DMS79 (cell line): ENCODE measurements at places on chromosomes 1 and 21.

DNA sequence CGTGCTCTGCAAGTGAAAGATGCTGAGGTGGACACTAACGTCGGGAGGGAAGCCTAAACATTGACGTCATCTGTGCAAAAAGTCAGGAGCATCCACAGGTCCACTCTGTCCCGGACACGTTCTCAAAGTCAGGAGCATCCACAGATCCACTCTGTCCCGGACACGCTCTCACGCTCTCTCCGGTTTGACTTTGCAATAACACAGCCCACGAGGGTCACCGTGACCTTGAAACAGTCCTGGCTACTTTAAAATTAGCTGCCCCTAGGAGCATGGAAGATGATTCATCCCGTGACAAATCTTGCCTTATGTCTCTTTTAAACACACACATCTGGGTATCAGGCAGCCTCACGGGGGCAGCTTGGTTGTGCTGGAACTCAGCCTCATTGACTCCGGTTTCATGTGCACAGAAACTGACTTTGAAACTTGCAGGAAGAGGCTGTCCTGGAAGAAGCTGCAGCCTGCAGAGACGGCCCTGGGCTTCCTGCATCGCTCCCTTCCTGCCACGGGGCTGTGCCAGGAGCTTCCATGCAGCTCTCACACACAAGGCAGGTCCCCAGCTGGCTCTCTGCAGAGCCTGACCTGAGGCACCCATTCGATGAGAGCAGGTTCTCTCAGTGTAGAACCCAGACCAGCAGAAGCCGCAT lies 18.1 kb upstream of the COL18A1 start:
- DNase-seq = no peak

DNA sequence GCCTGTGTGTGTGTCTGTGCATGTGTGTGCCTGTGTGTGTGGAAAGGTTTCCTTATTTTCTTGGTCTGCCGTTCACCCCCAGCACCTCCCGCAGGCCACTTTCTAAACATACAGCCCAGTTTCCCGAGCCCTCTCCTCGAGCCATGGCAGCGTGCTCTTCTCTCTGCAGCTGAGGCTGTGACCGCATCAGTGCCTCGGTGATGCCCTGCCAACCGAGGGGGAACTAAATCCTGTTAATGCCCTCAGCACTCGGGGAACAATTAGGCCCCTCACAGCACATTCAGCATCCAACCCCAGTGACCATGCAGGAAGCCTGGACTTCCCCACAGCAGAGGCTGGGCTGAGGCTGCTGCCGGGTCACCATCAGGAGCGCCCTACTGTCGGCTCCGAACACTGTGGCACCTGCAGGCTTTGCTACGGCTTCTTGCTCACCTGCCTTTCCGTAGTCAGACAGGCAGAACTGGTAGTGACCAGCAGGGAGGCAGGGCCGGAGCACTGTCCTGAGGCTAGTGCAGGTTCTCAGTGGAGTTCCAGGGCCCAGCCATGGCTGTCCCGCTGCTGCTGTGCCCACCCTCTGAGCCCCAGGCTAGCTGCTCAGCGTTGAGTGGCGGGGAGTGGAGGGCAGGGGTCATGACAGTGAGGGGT lies 8.1 kb downstream of the GPR137B start:
- no peak for DNase-seq

- DNase-seq = no peak
Measured at GRCh38 chr1:58664881-58665280, 35.0 kb downstream of the MYSM1 start.

DNA sequence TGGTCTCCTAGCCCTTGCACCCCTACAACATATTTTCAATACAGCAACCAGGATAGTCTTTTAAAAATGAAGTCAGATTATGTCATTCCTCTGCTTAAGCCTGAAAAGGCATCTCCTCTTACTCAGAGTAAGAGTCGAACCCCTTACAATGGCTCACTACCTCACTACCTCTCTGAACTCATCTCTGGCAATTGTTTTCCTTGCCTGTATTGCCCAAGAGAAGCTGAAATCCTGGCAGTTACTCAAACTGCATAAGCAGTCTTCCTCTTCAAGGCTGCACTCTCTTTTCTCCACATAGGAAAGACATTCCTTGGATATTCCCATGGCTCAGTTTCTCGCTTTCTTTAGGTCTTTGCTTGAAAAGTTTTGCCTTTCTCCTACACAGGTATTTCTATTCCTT lies 22.7 kb downstream of the CLDN8 start:
- no peak for DNase-seq

GRCh38 chr1:77828098-77828497 lies 48.6 kb downstream of the MIGA1 start:
- DNase-seq = no peak

DNA sequence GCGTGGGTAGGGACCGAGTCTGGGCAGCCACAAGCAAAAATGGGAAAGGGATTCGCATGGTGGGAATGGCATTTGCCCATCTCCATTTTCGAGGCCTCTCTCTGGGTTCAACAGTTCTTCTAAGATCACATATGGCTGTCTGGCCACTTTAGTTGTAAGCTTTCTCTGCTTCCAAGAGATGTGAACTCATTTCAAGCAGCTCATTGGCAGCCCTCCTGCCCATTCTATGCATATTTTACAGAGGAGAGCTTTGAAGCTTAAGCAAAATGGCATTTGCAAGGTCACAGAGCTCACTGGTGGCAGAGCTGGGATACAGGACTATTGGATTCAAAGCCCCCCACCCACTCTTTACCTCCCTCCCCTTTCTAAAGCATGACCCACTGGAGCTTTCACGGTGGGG lies 93.7 kb downstream of the HHIPL2 start:
- no peak for DNase-seq

DNA sequence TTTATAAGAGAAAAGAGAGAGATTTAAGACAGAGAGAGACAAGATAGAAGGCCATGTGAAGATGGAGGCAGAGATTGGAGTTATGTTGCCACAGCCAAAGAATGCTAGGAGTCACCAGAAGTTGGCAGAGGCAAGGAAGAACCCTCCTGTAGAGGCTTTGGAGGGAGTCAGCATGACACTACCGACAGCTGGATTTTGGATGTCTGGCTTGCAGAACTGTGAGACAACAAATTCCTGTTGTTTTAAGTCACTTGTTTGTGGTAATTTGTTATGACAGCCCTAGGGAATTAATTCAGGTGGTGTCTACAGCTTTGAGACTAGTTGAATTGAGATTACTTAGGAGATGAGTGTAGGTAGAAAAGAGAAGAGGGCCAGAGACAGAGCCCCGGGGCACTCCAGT lies 158.5 kb downstream of the DNM3 start:
- DNase-seq = no peak

DNA sequence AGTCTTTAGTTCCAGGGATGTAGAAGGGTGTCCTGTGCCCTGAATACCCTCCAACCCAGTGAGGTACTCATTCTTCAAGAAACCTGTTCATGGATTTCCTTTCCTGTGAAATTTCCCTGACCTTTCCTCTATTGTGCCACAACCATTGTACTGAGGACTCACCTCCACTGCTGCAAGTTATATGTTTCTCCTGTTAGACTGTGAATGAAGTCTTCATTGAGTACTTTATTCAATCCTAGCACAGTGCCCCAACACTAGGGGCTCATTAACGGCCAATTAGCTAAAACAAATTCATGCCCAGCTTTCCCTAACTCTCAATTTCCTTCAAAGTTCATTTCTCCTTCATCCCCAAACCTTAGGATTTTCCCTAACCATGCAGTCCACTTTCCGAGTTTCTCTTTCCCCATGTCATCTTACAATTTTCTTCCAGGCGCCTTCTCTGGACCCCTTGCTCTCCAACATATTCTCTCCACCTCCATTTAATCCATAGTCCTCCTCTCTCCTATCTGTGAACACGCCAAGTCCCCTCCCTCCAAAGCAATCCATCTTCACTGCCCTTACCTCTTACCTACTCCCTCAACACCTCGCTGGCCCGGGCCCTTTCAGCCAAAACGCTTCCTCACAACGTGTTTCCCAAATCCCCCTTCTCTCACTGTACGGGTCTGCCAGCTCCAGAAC lies 1.3 kb downstream of the TRIM33 start:
- DNase-seq = no peak

DNA sequence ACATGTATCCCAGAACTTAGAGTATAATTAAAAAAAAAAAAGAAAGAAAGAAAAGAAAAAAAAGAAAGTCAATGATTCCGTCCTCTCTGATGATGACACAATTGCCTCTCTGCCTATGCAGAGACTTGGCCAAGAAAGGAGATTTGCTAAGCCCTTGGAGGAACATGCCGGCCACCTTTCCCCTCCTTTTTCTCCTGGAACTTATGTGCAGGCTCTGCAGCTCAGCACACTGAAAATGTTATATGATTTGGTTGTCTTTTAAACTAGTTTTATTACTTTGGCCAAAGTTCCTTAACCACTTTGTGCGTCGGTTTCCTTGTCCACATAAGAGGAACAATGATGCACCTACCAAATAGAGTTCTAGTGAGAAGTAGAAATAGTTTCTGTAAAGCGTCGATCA lies 111.4 kb upstream of the ZNF644 start:
- DNase-seq = no peak

- no peak for DNase-seq
Measured at GRCh38 chr1:69846267-69846666, 278.5 kb downstream of the LRRC7 start.

- DNase-seq = no peak
Measured at GRCh38 chr21:14943616-14944015, 121.2 kb downstream of the NRIP1 start.

GRCh38 chr1:161364332-161364731 lies 3.3 kb downstream of the CFAP126 start:
- DNase-seq = no peak

DNA sequence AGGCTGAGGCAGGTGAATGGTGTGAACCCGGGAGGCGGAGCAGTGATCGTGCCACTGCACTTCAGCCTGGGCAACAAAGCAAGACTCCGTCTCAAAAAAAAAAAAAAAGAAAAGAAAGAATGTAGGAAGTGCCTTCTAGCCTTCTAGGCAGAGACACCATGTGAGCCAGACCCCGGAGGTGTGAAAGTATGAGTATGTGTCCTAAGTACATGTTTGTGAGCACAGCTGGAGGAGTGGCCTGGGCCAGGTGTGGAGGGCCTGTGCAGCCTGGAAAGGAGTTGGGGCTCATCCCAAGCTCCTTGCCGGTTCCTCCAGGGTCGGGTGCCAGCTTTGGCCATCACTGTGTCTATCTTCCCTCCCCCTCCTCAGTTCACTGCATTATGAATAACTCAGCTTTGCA lies 13.0 kb downstream of the SOX13 start:
- no peak for DNase-seq

- DNase-seq = no peak
Measured at GRCh38 chr21:39079617-39080016, 103.6 kb downstream of the PSMG1 start.

DNA sequence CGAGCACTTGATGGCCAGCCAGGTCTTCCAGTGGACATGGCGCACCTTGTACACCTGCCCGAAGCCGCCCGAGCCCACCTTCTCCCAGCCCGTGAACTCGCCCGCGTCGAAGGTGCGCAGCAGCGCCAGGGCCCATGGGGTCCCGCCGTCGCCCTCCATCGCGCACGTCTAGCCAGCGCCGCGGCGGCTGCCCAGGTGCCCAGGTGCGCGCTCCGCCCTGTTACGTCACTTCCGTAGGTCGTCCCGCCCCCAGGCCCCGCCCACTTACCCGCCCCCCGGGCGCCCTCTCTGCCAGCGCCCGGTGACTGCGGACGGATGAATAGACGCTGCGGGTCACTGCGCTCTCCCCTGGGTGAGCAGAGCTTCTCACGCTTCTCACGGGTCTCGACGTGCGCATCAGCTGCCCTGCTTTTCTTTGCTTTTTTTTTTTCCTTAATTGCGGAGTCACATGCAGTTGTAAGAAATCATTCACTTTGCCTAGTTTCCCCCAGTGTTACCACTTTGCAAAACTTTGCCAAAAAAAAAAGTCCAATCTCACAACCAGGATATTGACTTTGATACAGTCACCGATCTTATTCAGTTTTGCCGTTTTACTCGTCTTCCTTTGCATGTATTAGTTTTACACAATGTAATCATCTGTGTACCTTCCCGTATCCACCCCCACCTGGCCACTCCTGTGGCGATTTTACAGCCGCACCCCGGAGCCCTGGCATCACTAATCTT lies at the start of gene RIPK4:
Gene RIPK4, minus strand, starts transcription at position 170 of the 723 bp plus-strand sequence. Its CDS starts 11 bp downstream, at position 159.
- DNase-seq = peak; percentile 72

DNA sequence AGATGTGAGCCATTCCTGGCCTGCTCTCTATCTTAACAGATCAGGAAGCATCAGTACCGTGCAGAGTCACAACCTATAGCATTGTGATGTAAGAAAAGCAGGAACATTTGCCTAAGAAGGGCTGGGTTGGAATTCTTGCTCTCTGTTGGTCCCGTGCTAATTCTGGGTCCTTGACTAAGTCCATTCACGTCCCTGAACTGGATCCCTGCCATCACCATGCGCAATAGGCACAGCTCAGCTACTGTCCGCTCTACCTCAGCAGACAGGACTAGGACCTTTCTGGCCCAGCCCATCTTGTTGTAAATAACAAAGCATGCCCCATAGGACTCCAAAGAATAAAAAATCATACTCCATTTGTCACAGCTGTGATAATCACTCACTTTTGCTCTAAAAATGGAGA lies 175.0 kb downstream of the RGS7 start:
- DNase-seq = no peak

DNA sequence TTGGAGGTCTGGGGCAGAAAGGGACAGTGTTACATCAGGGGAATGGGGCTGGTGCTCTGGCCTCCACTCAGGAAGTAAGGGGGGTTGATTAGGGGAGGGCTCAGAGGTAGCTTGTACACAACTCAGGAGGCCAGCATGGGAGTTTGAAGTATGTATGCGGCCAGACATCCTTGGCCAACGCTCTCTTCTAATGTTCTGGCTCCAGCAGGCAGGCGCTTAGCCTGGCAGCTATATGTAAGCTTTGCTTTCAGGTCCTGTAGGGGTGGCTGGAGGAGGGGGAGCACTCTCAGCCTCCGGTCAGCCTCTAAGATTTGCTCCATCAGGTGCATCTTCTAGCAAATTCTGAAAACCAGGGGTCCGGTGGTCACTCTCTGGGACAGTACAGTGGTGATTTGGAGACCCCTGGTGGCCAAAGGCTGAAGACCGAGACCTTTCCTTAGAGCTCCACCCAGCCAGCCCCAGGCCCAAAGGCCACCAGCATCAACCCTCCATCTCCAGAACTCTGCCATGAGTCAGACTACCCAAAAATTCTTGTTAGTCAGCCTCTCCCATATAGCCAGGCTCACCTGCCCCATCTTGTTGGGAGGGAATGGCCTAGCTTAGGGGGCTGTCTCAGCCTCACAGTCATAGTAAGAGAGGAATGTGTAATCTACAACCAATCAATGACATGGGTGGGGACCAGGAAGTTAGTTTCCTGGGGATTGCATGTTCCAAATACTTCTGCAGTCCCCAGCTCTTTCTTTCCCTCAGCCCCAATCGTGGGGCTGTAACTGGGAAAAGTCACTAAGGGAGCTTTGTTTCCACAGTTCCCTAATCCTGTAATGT lies 9.7 kb upstream of the COL8A2 start:
- DNase-seq = no peak
